ENCODE measurements at places on chromosomes 3 and 15. TPM values are rescaled to one million over a fixed set of nuclear protein-coding genes. Genes with fewer than 3 reads are reported as not detected.
A peak's percentile ranks its signal among the peaks of the same experiment; 100 is the strongest.

DNA sequence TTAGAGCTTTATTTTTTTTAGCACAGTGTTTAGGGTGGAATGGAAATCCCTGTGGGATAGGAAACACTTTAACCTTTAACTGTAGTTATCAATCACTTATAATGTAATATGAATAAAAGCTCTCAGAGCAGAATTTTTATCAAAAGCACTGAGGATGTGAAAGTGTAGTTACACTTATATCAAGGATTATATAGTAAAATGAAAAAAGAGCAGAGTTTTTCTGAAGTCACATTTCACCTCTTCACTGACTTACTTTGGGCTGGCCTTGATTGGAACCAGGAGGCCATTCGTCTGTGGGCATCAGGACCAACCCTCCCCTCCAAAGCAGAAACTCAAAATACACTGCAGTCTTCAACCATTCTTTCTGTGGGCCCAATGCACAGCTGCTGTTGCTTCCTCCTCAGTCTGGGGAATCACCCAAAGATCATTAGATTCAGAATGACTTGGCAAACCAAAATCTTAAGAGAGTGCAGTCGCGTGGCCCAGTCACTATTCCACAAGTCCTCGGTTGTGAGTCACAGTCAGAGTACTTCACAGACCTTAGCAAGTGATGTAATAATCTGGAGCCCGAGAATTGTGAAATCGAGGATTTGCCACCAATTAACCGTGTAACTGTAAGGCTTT lies 132.6 kb upstream of the COL8A1 start:
- peaks cover 4% of the 10 kb centered on the region for H3K4me1 ChIP-seq
- H3K27ac ChIP-seq: no peak overlapping the region
- H3K36me3 ChIP-seq: no peaks in the 10 kb centered on the region
- DNase-seq: no peak
- no peaks in the 10 kb centered on the region for H3K27me3 ChIP-seq

GRCh38 chr3:17642474-17642873 lies 100.0 kb downstream of the TBC1D5 start:
- H3K27me3 ChIP-seq: no peaks in the 10 kb centered on the region
- no peaks in the 10 kb centered on the region for H3K36me3 ChIP-seq
- no peak overlapping the region for H3K27ac ChIP-seq

- H3K27me3 ChIP-seq: no peaks in the 10 kb centered on the region
- H3K4me1 ChIP-seq: peaks cover 4% of the 10 kb centered on the region
- DNase-seq: peak; percentile 95
- no peaks in the 10 kb centered on the region for H3K36me3 ChIP-seq
- H3K27ac ChIP-seq: no peak overlapping the region
These were observed 172.7 kb downstream of the WDR72 start for GRCh38 chr15:53586799-53587198.

DNA sequence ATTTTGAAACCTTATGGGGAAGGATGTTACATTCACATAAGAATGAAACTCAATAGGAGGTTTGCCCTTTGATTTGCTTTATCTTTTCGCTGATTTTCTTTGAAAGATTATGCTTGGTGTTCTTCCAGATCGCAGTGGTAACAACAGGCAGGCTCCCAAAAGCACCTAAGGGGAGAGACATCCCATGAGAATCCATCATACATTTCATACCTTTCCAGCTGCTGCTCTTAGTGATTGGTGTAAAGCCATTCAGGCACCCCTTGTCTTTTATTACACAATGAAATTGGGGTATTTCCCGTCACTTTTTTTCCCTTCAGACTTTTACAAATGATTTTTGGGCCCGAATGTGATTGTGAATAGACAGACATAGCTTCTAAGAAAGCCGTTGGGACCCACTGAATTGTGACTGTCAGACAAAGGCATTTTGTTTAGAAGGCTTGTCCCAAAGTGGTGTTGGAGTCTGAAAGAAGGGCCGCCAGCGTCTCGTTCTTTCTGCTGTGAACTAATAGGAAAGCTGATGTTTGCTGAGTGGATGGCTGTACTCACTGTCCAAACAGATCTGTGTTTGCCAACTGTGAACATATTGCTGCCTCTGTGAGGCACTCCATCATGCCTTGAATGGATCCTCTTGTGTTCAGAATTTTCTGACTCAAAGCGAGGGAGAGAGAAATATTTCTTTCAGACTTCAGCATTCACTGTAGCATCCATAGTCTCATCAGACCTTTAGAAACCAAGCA lies 164.3 kb downstream of the FNDC3B start:
- no peaks in the 10 kb centered on the region for H3K27me3 ChIP-seq
- peaks cover 36% of the 10 kb centered on the region for H3K36me3 ChIP-seq
- no peak for DNase-seq
- H3K27ac ChIP-seq: peak overlapping the region; percentile 86

DNA sequence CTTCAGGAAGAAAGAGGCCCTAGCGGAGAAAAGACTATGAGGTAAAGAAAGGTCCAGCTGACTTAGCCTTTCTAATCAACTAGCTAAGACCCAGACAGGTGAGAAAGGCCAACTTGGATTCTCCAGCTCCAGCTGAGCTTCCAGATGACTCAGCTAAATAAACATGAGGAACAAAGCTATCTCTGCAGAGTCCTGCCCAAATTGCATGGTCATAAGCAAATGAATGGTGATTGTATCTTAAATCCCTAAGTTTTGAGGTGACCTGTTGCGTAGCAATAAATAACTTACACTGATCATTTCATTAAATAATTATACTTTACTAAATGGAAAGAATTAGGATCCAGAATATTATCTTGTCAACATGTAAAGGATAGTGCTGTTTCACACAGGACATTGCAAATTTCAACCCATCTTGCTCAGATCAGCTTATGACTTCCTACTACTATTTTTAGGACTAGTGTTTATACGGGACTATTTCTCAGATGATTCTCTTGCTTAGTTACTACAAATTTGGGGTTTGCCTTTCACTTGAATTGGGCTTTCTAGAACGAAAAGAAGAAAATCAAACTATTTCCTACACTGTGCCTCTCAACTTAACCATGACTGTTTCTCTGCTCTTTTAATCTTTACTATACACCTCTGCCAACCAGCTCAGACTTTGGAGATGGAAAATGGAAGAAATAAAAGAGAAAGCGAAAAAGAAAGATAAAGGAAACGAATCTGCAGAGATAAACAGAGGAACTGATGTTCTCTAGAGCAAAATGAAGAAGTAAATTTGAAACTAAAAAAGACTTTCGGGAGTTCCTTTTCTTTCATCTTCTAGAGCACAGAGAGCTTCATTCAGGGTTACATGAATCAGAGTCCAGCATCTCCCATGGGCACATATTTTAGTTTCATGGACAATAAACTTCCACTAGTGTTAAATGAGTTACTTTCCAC lies 6.6 kb upstream of the ADGRG7 start:
- H3K27ac ChIP-seq: peak overlapping the region; percentile 88
- no peaks in the 10 kb centered on the region for H3K36me3 ChIP-seq
- DNase-seq: peak; percentile 76
- peaks cover 6% of the 10 kb centered on the region for H3K4me1 ChIP-seq

DNA sequence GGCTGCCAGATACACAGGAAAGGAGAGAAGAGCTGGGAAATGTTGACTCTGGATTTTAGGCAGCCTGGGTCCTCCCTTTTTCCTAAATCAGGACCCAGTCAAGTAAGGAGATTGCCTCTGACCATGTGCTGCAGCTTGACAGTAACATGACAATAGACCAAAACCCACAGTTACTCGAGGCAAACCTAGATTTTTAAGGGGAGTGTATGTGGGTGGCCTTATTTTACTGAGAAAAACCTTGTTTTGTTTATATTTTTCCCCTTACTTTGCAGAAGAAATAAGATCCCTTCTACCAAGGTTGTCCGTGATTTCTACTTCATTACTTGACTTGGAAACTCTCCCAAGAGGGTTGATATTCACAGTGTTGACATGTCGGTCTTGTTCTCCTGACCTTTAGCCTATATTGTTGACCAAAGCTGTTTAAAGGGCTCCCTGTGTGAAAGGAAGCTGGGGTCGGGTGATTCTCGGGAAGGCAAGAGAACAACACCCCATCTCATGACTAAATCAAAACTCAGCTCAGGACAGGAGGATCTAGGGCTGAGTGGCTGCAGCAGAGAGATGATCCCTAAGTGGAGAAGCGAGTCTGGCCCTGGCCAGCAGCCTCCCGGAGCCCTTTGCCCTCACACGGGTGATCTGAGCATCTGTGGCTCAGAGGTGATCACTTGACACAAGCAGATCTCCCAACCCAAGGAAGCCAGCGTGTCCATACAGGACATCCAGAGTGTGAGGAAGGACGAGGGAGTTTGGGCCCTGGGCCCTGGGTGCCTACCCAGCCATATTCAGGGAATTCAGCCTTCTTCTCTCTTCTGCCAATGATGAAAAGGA lies 31.0 kb upstream of the SLCO2A1 start:
- H3K27ac ChIP-seq: no peak overlapping the region
- no peak overlapping the region for H3K4me3 ChIP-seq

SLC25A36 gene
- total RNA-seq: 83.1 TPM

COL6A6 gene
- 0.40 TPM for total RNA-seq

ADAMTS9 gene
- total RNA-seq: 9.5 TPM

All from endodermal cell (in vitro differentiated cells).